ENCODE measurements at places on chromosomes 3 and 15. TPM values are rescaled to one million over a fixed set of nuclear protein-coding genes. Genes with fewer than 3 reads are reported as not detected.

DNA sequence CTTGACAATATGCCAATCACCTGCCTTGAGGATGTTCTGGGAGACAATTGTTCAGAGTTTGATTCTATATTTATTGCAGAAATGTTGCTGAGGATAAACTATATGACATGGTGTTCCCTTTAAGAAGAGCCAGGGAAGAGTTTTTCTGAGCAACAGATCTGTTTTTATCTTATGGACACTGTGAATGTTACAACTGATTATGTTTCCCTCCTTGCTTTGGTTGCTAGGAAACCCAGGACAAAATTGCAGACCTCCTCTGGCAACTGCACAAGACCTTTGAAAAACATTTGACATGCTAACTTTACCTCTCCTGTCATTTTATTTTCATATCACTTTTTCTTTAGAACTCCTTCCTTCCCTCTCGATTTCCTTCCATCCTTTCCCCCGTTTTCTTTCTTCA is 8.2 kb upstream of the TM6SF1 start:
- DNase-seq: no peak

DNA sequence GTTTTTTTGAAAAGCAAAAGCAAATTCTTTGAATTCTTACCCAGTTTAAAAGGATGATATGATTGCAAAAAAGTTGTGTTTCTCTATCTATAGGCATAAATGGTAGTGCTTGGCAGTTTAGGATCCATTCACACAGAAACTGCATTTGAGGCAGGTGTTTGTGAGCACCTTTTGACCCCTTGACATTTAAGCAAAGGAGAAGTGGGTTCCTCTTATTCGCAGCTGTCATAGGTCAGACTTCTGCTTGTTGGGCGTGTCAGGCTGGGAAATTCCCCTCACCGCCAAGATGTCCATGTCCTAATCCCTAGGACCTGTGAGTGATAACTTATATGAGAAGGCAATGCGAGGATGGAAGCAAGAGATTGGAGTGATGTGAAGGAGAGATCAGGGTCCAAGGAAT is 67.4 kb downstream of the SH3GL3 start:
- no peak for DNase-seq

DNA sequence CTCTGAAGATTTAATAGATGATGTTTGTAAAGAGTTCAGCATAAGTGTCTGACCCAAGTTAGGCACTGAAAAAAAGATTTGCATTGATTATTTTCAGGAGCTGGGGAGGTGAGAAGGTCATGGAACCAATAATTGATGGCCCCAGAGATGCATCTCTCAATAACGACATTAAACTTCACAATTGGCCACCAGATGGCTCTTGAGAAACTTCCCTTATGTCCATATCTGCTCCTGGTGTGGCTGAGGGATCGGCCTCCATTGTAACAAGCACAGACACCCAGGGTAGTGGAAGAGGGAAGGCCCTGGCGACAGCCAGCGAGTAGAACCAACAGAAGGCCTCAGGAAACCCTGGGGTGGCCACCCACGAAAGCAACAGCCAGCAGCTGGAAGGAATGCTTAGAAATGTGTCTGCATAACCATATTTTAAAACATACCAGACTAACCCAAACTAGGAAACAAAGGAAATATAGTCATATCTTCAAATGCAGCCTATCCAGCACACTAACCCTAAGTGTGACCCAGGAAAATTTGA is 536.7 kb downstream of the SOX2 start:
- DNase-seq: no peak

- DNase-seq: no peak
Observed at GRCh38 chr3:13083898-13084297, 10.7 kb upstream of the IQSEC1 start.

DNA sequence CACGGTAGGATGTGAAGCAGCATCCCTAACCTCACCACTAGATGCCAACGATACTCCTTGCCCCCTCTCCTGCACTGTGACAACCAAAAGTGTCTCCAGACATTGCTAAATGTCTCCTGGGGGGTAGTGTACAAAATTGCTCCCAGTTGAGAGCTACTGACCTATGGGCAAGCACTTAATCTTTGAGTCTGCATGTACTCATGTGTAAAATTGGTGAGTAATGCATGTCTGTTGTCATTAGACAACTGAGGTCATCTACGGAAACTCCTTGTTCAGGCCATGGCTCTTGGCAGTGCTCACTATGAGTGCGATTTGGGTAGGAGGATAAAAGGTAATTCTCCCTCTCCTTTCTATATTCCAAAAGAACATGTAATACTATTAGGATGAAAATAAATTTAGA is 29.2 kb downstream of the PDHB start:
- DNase-seq: no peak

DNA sequence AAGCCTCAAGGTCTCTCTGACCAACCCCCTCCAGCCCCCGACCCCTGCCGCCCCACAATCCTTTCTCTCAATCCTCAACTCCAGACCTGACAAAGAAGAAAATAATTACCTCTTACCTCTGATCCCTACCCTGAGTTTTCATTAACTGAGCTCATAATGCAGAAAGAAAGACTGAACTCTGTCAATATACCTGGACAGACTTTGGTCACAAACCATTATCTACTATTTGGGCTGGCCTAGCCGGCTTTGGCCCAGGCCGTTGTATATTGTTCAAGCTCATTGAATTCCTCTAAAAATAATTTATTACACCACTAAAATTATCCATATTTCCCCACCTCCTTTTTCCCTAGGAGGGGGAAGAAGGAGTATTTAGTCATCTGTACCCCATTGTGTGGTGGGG is 29.3 kb upstream of the SPTSSB start:
- DNase-seq: no peak

- DNase-seq: no peak
Observed at GRCh38 chr3:172707967-172708366, 2.9 kb downstream of the NCEH1 start.

DNA sequence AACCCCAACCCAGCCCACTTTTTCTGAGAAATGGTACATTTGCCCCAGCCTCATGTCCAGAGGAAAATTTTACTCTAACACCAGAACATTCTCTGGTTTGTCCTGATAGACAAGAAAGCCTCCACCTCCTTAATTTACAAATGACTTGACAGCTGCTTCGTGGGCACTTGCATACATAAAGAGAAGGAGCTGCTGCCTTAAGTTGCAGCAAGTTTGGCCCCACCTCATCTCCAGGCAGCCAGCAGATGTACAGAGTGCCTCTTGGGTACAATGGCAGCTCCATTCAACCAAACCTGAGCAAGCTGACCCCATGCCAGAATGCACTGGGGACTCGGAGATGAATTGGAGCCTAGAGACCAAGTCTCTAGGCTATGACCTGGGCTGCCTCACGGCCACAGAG is 6.2 kb upstream of the H1-8 start:
- no peak for DNase-seq

GRCh38 chr15:77710206-77710605 is 77.5 kb upstream of the LINGO1 start:
- DNase-seq: no peak

DNA sequence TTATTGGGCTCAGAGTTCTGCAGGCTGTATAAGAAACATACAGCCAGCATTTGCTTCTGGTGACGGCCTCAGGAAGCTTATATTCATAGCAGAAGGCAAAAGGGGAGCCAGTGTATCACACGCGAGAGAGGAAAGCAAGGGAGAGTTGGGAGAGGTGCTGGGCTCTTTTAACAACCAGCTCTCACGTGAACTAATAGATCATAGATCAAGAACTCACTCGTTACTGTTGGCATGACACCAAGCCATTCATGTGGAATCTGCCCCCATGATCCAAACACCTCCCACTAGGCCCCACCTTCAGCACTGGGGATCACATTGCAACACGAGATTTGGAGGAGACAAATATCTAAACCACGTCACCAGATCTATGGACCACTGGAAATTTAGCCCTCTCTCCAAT is 70.2 kb downstream of the TIPARP start:
- DNase-seq: no peak

DNA sequence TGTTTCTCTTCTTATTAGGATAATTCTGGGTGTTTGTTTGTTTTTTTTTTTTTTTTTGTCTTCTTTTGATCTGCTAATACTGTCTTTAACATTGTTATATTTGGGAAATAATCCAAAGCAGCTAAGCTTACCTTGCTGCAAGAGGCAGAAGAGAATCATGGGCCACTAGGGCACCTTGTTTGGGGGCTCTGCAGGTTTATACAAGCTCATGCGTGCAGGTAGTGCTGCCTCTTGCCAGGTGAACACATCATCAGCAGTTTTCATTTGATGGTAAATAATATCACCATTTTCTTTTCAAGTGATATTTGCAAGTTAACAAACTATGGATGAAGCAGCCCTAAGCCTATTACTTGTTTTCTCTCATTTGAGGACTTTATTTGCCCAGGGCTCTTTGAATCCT is 37.9 kb downstream of the MAP3K13 start:
- DNase-seq: no peak

ITPKA gene
- not detected for polyA plus RNA-seq

RBP2 gene
- polyA plus RNA-seq: 13.5 TPM

SNUPN gene
- 37.4 TPM for polyA plus RNA-seq

CMTM8 gene
- polyA plus RNA-seq: 9.6 TPM

DNASE1L3 gene
- 27.5 TPM for polyA plus RNA-seq

LDHAL6B gene
- not detected for polyA plus RNA-seq

ATP8B4 gene
- polyA plus RNA-seq: 2.1 TPM

CIDEC gene
- not detected for polyA plus RNA-seq

Data from kidney (tissue), 22 donors.